ENCODE measurements at places on chromosomes 5 and 9.

GRCh38 chr9:36862206-36863145 is 171.6 kb downstream of the PAX5 start:
- no peak for DNase-seq

- DNase-seq = no peak
Observed at GRCh38 chr9:78261403-78262001, 25.6 kb downstream of the CEP78 start.

DNA sequence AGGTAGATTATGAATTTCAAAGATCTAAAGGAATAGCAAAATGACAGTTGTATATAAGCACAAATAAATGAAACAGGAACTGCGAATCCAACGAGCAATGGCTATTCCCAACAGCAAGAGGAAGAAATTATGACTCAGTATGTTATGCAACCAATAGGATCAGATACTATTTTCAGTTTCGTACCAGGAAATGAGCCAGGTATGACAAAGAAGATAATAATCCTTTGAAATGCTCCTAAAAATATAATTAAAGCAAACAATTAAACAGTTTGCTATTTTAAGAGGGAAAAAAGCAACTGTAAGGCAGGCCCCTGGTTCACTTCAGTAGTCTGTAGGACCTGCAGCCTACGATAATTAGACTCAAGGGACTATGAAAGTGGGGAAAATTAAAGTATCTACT is 58.9 kb downstream of the AUH start:
- no peak for DNase-seq

DNA sequence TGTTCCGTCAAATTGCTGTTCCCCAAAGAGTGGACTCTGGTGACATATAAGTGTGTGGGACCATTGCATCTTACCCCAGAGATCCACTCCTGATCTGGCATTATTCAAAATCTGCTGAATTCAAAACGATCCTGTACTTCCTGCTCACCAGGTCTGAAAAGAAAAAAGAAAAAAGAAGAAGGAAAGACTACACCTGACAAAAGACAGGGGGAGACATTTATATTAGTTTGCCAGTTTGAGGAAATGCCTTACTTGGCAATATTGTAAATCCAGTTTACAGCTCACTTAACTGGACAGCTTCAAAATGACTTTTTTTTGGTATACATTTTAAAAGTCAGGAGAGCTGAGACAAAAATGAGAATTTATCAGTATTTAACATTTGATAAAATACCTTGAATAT is 15.0 kb upstream of the GRHPR start:
- no peak for DNase-seq

DNA sequence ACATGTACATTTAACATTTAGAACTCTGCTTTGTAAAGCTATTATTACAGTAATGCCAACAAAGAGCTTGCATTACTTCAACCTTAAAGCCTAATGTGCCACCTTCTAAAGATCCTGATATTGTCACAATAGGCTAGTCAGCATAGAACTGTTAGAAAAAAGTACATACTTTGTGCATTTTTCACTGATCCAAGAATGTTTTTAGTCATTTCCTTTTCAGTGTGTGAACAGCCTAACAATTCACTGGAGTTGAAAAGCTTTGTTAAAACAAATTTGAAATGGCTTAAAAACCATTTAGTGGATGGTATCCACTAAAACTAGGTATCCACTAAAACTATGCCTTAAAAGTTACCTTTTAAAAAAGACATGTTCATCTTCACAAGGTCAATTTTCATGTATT is 4.5 kb downstream of the RPS6 start:
- DNase-seq = no peak

- no peak for DNase-seq
Observed at GRCh38 chr9:91929331-91929730, 20.7 kb downstream of the ROR2 start.

GRCh38 chr5:137366526-137366925 is 132.6 kb downstream of the SPOCK1 start:
- DNase-seq = no peak

GRCh38 chr5:153584960-153585359 is 94.5 kb downstream of the GRIA1 start:
- no peak for DNase-seq

- DNase-seq = no peak
Observed at GRCh38 chr9:875119-875962, 33.8 kb downstream of the DMRT1 start.

DNA sequence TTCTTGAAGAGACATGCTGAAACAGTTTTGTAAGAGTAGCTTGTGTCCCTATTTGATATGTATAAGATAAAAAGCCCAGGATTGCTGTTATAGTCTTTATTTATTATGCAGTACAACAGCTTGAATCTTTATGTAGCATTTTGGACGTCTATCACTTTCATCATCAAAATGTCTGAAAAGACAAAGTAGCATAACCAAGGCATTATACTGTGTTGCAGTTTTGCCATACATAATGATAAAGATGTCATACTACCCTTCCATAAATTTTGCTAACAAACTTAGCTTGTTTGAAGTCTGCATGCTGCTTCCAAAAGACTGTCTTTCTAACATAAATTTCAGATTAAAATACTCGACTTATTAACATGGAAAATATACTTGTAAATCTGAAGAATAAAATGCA is 127.8 kb downstream of the PRR16 start:
- DNase-seq = no peak

- DNase-seq = no peak
Observed at GRCh38 chr5:139969318-139969717, 73.8 kb downstream of the NRG2 start.

DNA sequence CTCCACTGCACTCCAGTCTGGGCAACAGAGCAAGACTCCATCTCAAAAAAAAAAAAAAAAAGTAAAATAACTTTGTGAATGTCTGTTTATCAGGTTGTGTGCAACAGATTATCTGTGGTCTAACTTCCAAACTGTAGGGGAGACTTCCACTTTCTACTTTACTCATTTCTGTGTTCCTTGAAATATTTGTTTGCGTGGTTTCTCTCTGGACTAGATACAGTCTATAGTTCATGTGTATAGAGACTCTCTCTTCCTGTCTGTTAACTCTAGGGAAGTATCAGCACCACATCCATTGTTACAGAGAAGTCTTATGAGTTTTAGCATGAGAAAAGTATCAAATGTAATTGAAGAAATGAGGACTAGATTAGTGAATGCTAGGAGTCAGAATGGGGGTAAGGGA is 168.3 kb downstream of the LPAR1 start:
- DNase-seq = no peak

DNA sequence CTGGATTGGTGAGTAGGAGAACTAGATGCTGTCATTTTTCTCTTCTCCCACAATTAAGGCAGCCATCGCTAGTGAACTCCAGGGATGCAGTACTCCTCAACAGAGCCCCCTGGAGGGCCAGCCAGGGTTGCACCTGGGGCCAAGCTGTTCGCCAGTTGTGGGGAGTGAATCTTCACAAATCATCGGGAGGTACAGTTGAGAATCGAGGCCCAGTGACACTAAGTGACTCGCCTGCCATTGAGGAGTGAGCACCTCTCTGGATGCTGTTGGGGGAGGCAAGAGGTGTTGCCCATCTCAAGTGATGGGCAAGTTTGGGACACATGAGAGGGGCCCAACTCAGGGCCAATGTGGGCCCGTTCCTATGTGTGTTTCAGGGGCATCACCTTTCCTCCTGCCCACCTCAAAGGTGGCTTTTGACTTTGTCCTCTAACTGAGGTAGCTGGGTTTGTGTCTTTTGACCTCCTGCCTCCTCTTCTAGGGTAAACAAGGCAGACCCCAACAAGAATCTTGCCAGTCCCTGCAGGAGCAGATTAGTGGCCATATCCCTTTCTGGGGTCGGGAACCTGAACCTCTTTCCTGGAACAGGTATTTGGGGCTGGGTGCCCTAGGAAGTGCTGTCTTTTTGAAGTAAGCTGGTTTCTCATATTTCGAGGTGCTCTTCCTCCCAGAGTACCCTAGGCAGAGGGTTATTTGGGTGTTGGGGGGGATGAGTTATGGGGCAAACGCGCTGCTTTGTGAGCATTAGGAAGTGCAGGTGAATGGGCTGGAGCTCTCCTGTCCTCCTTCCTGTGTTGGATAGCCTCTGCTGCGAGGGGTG is 181.2 kb downstream of the MACROH2A1 start:
- no peak for DNase-seq

GRCh38 chr9:109753308-109753707 is 26.7 kb upstream of the PALM2AKAP2 start:
- DNase-seq = no peak

DNA sequence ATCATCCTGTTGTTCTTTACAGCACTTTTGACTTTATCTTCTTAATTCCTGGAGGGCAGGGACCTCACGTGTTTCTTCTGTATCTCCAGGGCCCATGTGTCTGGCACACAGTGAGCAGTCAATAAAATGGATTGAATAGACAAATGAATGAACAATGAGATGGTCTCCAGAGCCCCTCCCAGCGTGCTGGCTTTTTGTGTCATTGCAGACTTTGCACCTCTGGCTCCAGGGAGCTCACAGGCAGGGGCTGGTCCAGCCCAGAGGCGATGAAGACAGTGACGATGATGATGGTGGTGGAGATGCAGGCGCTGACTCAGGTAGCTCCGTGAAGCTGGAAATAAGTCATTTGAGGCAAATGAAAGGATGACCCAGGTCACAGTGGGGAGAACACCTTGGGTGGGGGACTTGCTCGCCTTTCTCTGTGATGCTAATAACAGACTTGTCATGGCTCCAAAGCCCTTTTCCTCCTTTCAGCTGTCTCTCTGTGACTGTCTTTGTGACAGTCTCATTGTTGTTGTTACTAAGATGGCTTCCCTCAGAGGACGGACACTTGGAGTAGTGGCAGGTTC is 30.4 kb upstream of the FABP6 start:
- no peak for DNase-seq

- no peak for DNase-seq
Observed at GRCh38 chr5:94433397-94434163, 184.8 kb downstream of the KIAA0825 start.

GRCh38 chr5:104635227-104635626 is 1072.6 kb upstream of the NUDT12 start:
- DNase-seq = no peak

DNA sequence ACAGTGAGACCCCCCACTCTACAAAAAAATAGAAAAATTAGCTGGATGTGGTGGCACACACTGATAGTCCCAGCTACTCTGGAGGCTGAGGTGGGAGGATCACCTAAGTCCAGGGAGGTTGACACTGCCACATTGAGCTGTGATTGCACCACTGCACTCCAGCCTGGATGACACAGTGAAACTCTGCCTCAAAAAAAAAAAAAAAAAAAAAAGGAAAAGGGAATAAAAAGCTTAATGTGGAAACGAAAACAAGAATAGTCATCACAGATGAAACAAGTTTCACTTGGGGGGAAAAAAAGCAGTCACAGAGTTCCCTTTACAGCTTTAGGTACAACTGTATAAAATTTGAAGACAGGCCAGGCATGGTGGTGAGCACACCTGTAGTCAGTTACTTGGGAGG is 84.2 kb downstream of the FNBP1 start:
- no peak for DNase-seq

DNA sequence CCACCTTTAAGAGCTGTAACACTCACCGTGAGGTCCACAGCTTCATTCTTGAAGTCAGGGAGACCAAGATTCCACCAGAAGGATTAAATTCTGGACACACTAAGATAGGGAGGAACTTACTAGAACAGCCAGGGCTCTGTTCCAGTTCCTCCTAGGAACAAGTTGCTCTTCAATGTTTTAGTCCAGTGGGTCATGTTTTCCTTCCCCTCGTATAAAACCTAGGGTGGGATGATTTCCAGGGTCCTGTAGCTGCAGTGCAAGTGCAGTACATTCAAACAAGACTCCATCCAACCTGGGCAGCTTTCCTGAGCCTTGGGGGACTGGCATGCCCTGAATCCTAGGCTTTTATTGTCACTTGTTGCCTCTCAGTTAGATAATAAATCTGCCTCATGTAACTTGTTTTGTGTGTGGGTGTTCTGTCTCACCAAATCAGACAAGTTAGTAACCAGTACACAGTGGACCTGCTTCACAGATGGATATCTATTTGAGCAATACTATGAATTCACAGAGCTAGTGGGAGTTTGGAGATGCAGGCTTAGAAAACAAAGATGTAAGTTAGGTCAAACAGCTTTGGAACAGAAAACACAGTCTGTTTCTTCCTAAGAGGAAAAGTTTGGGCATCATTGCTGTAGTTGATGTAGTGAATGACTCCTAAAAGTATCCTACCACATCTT is 405.6 kb downstream of the GABRG2 start:
- no peak for DNase-seq

- no peak for DNase-seq
Observed at GRCh38 chr9:111158999-111159398, 120.7 kb upstream of the LPAR1 start.

Data from natural killer cell (primary cell).